ENCODE measurements at places on chromosomes 2 and 18.

- no peak for DNase-seq
Observed at GRCh38 chr2:8101614-8102277, 580.1 kb upstream of the ID2 start.

GRCh38 chr2:49938268-49938667 is 784.0 kb upstream of the FSHR start:
- no peak for DNase-seq

DNA sequence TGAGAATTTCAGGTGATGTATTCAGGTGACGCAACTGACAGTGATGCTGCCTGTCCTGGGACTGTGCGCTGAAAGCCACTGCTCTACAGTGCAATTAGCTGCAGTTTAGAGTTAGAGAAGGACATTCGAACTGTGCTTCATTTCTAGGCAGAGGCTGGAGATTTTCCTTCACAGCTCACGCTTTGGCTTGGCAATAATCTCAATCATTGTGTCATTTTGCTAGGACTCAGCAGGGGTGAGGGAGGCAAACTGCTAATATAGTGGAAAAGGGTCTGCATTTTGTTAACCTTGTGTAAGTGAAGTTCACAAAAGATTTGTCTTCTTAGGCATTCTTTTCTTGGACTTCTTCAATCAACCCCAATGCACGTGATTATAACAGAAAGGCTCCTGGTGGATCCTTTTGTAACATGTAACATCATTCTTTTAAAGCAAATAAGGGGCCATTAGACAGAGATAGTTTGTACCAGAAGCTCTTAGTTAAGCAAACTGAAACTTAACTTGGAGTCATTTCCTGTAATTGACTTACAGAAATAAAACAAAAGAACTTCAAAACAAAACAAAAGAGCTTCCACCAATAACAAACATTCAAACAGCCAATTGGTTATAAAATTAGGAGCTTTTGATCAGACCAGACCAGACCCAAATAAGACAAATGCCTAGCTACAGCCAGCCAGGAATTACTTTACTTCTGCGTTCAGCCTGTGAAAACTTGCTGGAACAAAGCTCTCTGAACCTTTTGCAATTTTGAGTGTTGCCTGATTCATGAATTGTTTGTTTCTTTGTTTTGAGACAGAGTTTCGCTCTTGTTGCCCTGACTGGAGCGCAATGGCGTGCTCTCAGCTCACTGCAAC is 1376.3 kb upstream of the CELF4 start:
- DNase-seq = no peak

DNA sequence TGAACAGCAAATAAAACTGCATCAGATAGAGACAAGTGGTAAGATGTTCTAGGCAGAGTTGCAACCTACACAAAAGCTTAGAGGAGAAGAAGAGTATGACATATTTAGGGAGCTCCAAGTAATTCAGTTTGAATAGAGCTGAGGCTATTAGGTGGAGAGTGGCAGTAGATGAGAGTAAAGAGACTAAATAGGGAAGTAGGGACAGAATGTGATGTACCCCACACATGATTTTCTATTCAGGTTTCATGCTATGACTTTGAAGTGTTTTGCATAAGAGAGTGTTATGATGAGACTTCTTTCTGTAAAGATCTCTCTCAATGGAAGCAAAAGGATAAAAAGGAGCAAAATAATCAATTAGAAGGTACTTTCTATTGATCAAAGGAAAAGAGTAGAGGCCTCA is 206.8 kb upstream of the ERBB4 start:
- no peak for DNase-seq

GRCh38 chr2:32523686-32524085 is 104.2 kb upstream of the TTC27 start:
- no peak for DNase-seq

GRCh38 chr2:229261599-229261998 is 9.5 kb downstream of the PID1 start:
- DNase-seq = no peak

- no peak for DNase-seq
Observed at GRCh38 chr2:150063432-150063889, 424.0 kb downstream of the RND3 start.

DNA sequence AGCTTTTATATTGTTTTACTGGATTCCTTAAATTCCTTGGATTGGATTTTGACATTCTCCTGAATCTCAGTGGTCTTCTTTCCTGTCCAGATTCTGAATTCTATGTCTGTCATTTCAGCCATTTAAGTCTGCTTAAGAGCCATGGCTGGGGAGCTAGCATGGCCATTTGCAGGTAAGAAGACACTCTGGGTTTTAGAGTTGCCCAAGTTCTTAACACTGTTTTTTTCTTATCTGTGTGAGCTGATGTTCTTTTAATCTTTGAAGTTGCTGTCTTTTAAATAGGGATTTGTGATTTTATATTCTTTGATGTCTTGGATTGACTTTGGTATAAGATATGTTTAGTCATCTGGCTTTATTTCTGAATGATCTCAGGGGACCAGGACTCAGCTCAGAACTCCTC is 677.2 kb downstream of the CCDC85A start:
- no peak for DNase-seq

DNA sequence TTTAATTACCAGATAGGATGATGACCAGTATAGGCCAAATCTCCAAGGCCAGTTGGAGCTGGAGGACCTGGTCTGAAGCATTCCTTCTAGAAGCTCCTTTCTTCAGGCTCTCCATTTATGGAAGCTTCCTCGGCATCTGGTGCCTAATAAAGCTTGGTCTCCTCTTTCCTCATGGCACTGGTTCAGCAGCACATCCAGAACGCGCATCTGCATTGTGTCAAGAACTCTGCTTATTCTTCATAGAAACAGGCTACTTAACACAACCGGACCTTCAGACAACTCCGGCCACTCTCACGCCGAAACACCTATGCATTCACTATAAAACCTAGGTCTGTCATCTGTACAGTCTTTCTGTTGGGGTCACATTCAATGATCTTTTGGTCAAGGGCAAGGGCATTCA is 99.8 kb downstream of the COL6A3 start:
- no peak for DNase-seq

DNA sequence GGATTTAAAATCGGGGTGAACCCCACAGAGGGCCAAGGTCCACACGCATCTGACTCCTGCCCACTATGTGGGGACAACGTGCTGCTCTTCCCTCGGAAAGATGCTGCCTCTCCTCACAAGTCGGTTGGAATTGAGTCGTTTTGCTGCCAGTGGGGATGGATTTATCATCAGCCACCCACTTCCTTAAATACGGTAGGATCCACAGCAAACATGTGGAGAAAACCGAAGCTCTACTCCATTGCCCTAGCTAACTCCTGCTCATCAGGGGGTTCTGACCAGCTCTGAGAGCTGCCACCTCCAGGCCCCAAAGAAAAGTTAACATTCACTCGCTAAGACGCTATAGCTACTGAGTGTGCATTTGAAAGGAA is 80.9 kb downstream of the CHRNA1 start:
- DNase-seq = peak; percentile 37

DNA sequence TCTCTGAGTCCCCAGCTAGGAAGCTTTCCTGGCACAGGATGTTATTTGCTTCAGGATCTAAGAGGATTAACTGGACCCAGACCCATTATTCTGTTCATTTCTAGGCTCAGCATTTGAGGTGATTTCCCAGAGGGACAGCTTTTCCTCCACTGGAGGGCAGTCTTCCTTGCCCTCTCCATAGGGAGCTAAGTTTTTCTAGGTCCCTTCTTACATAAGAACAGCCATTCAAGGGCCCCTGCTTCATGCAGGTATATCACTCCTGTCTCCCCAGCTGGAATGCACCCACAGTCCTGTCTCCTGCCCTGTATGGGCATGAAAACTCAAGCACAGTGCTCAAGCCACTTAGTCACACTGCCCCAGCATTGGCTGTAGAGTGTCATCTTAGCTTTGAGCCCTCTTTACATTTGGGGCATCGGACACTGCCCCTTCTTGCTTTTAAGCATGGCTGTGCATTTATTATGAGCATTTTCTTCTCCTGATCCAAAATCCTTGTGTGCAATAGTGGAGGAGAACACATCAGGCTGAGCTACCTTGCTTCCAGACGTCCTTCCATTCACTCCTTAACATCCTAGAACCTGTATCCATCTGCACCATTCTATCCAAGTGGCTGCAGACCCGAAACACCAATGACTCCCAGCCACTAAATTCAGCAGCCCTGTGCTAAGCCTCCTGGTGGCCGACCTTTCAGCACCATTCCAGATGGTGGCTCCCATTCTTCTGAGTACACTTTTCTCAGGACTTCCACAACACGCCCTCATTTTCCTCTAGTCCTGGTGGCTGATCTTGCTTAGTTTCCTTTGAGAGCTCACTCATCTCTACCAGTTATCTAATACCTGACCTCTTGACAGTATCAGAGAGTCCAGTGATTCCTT is 80.0 kb downstream of the COPS8 start:
- DNase-seq = no peak

- no peak for DNase-seq
Observed at GRCh38 chr2:97961534-97961933, 34.2 kb downstream of the TMEM131 start.

GRCh38 chr2:236579746-236580315 is 10.2 kb downstream of the ACKR3 start:
- DNase-seq = no peak

- peak; percentile 49 for DNase-seq
Observed at GRCh38 chr2:98489486-98489885, 44.8 kb downstream of the INPP4A start.

DNA sequence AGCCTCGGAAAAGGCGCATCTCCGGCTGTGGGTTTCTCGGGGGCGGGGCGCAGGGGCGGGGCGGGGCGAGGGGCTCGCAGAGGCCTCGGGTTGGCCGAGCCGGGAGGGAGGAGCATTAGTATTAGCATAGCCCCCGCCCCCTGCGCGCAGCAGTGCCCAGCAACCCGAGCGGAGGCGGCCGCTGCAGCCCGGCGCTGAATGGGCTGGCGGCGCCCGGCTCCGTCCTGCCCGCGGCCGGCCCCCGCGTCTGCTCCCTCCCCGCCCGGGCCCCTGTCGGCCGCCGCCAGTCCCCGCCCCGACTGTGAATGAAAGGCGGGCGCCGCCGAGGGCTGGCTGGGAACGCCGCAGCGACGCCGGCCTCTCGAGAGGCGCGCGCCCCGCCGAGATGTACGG is at the start of gene EFR3B:
Gene EFR3B (plus strand): TSS at position 149 of the 393 bp plus-strand sequence. CDS start 237 bp downstream, at position 386.
- peak; percentile 91 for DNase-seq

DNA sequence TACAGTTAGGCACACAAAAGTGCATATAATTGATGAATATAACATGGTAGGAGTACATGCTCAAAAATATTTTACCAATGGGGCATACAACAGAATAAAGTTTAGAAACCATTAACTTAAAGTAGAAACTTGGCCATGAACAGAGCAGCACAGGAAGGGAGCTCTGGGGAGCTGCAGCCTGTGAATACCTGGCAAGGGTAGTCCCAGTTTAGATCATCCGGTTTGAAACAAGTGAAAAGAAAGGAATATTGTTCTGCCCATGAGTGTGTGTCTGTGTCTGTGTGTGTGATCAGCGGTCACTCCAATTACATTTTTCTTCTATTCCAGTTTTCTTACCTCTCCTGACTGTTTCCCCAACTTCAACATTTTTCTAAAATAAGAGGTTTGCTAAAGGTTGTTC is 233.0 kb downstream of the ALK start:
- DNase-seq = no peak

DNA sequence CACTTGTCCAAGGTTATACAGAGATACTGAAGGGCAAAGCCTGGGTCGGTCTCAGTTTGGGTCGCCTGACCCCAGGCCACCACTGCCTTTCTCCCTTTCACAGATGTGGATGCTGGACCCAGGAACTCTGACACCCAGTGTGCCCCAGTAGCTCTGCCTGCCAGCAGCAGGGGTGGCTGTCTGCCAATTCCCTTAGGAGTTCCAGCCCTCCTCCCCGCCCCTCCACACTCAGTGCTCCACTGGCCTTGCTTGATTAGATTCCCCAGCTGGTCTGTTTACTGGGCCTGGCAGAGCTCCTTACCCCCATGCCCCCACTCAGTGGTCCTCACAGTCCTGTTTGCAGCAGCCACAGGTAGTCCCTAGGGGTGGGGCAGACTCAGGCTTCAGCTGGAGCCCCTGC is 75.5 kb downstream of the NPAS2 start:
- no peak for DNase-seq

GRCh38 chr18:59067873-59068272 is 71.8 kb upstream of the SEC11C start:
- DNase-seq = no peak

GRCh38 chr2:30628341-30628740 is 178.9 kb downstream of the CAPN13 start:
- DNase-seq = no peak

Data from CD14-positive monocyte (primary cell).